ENCODE measurements at places on chromosomes 3 and 15. TPM values are rescaled to one million over a fixed set of nuclear protein-coding genes. Genes with fewer than 3 reads are reported as not detected.
A peak's percentile ranks its signal among the peaks of the same experiment; 100 is the strongest.

DNA sequence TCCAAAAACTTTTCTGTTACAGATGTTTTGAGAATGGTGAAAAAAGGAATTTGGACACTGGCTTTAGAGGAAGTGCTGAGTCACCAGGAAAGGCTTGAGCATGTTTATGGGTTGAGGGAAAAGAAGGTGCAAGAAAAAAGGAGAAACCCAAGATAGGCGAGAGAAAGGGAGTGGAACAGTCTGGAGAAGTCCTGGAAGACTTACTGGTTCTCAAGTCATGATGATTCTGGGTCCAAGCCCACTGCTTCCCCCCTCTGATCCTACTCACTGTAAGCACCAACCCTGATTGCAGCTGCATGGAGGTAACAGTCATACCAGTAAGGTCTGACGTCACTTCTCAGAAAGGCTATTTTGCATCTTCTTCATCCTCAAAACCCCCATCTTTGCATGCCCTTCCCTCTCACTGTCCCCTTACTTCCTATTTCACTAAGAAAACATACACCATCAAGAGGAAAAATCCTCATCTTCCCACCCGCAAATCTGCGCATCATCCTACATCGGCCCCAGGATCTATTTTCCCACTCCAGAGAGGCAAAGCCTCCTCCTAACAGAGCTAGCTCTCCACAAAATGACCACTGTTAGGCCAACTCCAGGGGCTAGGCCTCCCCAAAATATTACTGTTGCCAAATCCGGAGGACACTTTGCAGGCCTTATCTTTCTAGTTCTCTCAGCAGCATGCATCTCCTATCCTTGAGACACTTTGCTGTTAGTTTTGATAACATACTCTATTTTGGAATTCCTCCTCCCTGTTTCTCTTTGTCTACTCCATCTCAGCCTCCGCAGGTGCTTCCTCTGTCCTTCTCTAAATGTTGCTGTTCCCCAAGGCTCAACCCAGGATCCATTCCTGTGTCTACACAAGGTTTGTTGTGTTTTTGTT is 3.2 kb upstream of the ATP13A3 start:
- peak; percentile 88 for DNase-seq

Gene RARRES1
- not detected for total RNA-seq

Gene LIPH
- not detected for total RNA-seq

DNA sequence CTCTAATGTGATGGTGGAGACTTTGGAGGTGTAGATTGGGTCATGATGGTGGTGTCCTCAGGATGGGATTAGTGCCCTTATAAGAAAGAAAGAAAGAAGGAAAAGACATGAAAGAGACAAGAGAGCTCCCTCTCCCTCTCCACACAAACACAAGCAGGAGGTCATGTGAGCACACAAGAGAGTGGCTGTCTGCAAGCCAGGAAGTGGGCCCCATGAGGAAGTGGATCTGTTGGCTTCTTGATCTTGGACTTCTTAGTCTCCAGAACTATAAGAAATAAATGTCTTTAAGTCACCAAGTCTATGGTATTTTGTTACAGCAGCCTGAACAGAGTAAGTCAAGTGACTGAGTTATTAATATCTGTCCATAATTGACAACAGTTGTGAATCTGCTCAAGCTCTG is 17.1 kb downstream of the IQCB1 start:
- DNase-seq, result no peak

Gene EPHA3
- not detected for total RNA-seq

DNA sequence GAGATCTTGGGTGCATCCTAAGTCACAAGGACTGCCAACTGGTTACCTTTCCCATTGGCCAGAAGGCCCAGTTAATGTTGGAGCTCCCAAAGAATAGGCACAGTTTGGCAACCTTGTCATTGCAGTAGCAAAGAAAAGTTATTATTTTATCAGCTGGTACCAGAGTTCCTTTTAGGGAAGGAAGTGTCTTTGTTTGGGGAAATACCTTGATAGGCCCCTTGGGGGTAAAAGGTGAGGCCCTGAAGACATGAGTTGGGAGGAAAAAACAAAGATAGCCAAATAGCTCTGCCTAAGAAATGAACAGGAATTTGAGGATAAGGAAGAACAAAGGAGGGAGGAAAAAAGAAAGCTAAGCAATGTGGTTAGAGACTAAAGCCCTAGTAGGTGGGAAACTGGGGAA is 85.8 kb downstream of the ANP32A start:
- peak; percentile 35 for DNase-seq

Gene CACNA1D
- total RNA-seq, result not detected

GRCh38 chr3:8205881-8206280 is 295.7 kb upstream of the LMCD1 start:
- DNase-seq, result no peak

Measured in Karpas-422 (cell line).